ENCODE measurements at places on chromosomes 2 and 18.

DNA sequence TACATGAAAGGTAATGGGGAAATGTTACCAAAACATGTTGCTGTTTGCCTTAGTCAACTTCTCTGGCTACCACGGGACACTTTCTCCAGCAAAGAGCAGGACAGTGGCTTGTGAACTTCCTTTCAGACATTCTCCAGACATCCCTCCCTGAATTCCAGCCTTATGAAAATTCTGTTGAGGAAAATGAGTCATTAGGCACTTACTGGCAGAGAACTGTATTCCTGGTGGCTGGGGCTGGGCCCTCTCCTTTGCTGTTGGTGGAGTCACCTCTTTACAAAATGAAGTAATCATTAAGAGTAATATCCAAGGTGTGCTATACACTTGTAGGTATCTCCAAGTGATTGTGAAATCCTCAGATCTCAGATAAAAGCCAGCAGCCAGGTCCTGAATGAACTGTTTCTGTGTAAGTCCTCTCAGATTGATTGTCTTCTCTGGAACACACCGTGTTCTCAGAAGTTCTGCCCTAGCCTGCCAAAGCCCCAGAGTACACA lies 1.3 kb upstream of the FAP start:
- no peak for DNase-seq

GRCh38 chr2:190470256-190470826 lies 62.2 kb downstream of the MFSD6 start:
- DNase-seq, result no peak

DNA sequence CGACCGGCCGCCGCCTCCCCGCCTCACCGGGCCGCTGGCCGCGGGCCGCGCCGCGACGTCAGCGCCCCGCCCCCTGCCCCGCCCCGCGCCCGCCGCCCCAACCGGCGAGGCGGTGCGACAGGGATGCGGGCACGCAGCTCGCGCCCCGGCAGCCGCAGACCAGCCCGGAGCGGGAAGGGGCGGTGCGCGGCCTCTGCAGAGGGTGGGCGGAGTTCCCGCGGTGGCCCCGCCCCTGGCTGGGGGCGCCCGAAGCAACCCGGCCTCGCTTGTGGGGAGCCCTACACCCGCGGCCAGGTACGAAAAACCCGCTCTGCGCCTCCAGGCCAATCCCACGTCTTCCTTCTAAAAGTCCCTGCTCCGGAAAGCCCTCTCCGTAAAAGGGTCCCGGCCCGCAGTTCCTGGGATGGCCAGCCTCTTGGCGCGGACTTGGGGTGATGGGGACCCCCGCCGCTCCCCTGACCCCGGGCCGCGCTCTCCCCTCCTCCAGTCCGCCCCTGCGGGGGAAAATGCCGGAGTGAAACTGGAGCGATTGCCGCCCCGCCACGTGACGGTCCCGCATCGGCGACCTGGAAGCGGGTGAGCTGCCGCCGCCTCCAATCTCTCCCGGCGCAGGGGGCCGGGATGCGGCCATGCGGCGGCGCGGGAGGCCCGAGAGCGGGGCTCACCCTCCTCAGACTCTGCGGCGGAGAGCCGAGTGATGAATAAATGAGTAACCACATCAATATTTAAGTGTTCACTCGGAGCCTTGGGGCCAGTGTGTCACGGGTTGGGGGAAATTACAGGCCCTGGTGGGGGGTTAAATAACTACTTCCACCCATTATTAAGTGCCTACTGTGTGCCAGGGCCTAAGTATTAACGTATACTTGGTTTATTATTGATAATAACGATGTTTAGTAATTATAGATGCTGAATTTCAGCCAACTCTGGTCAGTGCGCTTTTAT lies at the start of gene RAB11FIP5:
RAB11FIP5 (minus strand) TSS at position 36 of the 942 bp plus-strand sequence. CDS start 171 bp downstream, outside the sequence.
- DNase-seq, result peak; percentile 73

DNA sequence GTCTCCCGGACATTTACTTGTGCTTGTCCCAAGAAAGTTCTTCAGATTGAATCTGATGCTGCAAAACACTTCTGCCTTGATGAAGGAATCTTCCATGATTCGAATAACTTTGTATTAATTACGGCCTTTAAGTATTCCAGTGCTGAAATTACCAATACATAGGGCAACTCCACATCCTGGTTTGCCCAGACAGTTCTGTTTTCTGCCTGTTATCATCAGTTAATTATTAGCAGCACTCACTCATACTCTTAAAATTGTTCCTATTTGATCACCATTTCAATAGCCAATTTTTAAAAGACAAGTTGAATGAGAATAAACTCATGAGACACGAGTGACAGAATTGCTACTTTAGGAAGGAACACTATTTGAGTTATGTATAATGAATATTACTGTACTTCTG lies 620.7 kb upstream of the ZEB2 start:
- DNase-seq, result no peak

GRCh38 chr18:14949800-14950664 lies 202.1 kb downstream of the ANKRD30B start:
- DNase-seq, result no peak

DNA sequence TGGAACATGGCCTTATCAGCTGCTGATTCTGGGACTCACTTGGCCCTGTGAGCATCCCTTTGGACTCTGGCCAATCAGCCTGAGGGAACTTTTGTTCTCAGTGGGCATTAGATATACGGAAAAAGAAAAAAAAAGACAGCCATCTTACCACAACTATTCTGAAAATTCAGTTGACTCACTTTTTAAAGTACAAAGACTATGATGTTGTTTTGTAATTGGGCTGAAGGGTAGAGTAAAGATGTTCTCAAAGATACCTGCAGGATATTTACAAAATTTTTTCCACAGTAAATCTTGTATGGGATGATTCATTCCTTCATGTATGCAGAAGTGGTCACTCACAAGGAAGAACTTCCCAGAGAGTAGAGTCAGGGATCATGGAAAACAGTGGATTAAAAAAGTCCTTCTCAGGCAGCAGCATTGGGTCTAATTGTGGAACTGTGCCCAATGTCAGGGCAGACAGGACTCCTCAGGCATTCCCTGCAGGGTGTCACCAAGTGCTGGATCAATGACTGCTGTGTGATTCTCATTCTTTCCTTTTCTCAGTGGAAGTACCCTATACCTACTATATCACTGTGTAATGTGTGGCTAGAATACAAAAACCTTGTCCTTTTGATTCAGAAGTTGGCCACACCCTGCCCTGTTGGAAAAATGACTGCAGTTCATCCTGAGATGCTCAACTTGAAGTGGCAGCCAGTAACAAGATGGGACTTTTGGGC lies 35.4 kb downstream of the SULT1C4 start:
- no peak for DNase-seq

- DNase-seq, result peak; percentile 55
Measured at GRCh38 chr2:17851731-17852585, 26.5 kb upstream of the KCNS3 start.

DNA sequence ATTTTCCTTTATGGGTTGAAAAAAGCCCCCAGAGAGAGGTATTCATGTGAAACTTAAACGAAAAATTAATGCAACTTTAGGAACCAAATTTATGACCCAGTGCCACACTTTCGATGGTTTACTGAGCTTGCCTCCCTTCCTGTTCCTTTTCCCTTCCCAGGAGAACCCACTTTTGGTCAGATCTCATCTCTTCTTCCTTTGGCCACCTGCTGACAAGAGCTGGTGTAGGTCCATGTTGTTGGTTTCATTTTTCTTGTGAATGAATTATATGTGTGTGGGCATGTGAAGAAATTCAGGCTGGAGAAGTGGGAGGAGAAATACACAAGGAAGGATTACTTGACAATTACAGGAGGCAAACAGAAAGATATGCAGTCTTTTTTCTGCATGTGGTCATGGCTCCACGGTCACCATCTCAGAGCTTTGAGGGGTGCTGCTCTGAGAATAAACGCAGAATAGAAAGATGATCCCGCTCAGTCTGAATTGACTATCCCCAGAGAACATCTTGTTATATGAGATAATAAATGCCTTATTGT lies 111.3 kb upstream of the TCF4 start:
- no peak for DNase-seq

GRCh38 chr2:234322766-234323465 lies 174.0 kb downstream of the ARL4C start:
- no peak for DNase-seq

DNA sequence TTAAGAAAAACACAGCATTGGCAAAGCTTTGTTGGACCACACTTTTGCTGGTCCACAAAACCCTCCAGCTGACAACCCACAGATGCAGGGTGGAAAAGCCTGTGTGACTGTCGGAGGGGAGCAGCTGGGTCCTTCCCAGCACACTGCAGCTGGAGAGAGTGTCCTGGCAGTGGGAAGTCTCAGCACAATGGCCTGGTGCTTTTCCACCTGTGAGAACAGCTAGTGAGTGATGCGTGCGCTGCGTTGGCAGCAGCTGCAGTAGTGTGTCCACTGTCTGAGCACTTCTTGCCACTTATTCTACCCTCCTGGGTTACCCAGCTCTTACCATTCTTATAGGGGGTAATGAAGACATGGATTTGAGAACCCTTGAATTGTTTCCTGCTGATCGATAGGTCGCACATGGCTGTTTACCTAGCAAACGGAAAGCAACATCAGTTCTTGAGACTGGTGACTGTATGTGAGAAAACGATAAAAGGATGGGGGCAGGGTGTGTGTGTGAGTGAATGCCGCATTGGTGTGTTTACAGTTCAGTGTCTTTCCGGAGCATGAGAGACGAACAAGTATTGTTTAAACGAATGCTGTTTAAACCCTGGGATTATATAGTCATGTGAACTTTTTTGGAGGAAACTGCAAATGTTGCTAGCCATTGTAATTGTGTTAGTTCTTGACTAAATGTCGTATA lies 69.7 kb downstream of the LYPD6 start:
- DNase-seq, result peak; percentile 40

GRCh38 chr2:203822240-203822639 lies 45.3 kb upstream of the CTLA4 start:
- DNase-seq, result no peak

- no peak for DNase-seq
Measured at GRCh38 chr2:29084554-29084953, 10.2 kb upstream of the PCARE start.

DNA sequence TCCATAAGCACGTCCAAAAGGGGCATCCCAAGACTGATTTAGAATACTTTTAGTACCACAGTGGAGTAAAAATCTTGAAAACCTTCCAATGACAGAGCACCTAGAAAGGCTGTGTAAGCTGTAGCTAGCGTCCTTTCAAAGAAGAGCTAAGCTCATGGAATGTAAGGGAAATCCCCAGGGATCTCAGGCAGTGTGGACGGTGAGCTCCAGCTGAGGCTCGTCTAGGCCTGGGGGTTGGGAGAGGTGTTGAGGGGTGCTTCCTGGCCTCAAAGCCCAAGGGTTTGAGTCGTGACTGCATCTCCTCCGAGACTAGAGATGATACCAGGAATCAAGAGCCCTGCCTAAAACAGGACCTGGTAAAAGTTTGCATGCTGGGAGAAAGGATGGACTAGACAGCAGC lies 7.6 kb downstream of the CTIF start:
- no peak for DNase-seq

GRCh38 chr2:106664669-106665068 lies 177.5 kb downstream of the CD8B2 start:
- DNase-seq, result no peak

GRCh38 chr2:7771781-7772180 lies 854.6 kb downstream of the RNF144A start:
- DNase-seq, result no peak

DNA sequence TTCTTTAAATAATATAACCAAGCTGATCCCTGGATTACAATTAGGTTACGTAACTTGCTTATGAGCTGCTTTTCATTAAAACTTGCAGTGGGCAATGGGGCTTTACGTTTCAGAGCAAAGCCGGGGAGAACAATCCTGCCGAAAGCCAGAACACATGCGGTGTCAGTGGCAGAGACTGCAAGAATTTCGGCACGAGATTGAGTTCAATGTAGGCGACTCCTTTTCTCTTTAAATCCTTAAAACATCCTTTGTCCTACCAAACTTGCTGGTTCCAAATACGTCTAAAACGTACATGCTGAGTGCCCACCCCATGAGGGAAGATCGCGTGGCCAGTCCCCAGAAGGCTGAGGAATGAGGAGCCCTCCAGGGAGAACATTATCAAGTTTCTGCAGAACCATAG lies 36.8 kb upstream of the NCOA1 start:
- no peak for DNase-seq

- DNase-seq, result peak; percentile 60
Measured at GRCh38 chr2:112048887-112049286, 6.2 kb upstream of the TMEM87B start.

DNA sequence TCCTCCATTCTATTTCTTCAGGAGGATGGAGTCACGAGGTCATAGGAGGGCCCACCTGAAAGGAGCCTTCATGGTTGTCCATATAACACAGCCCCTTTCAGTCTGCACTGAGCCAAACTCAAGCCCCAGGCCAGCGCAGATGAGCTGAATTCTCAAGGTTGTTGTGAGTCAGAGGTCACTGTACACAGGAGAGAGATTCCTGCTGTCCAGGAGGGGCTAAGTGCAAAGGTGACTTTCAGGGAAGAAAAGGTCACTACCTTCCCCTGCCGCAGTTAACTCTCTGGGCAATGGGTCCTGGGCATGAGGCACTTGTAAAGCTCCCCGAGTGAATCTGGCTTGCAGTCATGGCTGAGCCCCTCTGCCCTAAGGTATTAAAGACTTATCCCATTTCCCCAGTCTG lies 150.7 kb downstream of the CTIF start:
- DNase-seq, result no peak

GRCh38 chr2:120253021-120253882 lies 600 bp downstream of the RALB start:
- peak; percentile 55 for DNase-seq

DNA sequence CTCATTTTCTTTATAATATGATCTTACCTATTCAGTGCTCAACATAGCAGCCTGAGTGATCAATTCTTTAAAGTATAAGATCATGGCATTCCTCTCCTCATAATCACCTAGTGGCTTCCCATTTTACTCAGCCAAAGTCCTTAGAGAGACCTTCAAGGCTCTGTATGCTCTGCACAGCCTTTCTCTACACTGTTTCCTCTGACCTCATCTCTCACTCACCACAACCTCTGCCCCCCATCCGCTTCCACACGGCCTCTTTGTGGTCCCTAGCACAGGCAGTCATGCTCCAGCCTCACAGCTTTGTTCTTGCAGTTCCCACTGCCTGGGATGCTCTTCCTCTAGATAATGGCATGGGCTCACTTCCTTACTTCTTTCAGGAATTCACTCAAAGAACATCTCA lies 109.2 kb downstream of the HIBCH start:
- DNase-seq, result no peak

- no peak for DNase-seq
Measured at GRCh38 chr2:217293607-217294006, 433.7 kb upstream of the TNP1 start.

DNA sequence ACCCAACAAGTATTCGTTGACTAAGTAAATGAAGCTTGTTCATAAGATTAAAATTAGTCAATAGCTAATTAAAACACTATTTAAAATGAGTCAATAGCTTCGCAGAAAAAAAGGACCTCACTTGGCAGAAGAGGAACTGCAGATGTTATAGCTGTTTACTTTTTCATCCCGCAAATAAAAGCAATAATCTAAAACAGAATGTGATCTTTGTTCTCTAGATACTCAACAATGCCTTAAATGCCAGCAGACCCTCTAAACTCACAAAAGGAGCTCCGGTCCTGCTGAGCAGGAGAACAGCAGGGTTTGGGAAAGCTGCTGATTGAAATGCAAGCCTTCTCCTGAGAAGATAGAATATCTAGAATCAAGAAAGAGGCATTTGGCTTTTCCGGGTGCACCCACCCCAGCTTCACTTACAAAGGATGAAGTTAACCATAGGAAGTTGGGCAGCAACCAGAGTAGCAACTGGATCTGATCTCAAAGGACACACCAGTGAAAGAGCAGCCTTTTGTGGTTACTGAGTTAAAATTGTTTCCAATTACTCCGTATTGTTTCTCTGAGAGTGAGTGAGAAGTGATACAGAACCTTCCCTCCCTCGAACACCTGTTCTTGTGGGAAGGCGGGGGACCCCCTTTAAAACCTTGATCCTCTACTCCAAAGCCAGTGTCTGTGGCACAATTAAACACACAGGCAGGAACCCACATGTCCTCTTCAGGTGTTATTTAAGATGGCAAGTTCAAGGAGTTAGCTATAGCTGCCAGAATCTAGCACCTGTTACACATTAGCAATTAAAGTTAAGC lies 6.8 kb downstream of the CCBE1 start:
- no peak for DNase-seq
